Articular chondrocyte of knee joint (primary cell): ENCODE measurements at places on chromosomes 11 and 22. TPM values are rescaled to one million over a fixed set of nuclear protein-coding genes. Genes with fewer than 3 reads are reported as not detected.

LDLRAD3 gene
- total RNA-seq, result 14.8 and 15.5 TPM in 2 replicates

F2 gene
- not detected in 2 replicates for total RNA-seq

CASP5 gene
- 0.22 TPM in 1 of 2 replicates, not detected in the other for total RNA-seq

OR2D2 gene
- total RNA-seq, result 0.78 and 1.2 TPM in 2 replicates

DSCAML1 gene
- total RNA-seq, result not detected in 2 replicates

TRMT112 gene
- total RNA-seq, result 109 and 165 TPM in 2 replicates
